KG1 (cell line): ENCODE measurements at places on chromosomes 12 and 14.

DNA sequence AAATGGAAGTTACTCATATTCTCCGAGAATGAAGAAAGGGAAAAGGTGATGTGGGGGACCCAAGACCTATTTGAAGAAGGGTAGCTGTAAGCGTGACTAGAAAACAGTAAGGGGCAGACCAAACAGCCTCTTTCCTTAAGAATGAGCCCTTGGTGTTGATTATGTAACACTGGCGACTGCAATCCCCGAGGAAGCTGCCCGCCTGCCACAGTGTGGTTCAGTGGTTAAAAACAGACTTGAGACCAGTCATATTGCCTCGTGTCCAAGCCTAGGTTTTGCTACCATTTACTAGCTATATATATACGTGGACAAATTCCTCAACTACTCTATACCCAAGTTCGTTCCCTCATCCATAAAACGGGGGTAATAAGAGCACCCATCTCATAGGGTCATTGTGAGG lies 49.1 kb downstream of the SSPN start:
- no peak for DNase-seq

DNA sequence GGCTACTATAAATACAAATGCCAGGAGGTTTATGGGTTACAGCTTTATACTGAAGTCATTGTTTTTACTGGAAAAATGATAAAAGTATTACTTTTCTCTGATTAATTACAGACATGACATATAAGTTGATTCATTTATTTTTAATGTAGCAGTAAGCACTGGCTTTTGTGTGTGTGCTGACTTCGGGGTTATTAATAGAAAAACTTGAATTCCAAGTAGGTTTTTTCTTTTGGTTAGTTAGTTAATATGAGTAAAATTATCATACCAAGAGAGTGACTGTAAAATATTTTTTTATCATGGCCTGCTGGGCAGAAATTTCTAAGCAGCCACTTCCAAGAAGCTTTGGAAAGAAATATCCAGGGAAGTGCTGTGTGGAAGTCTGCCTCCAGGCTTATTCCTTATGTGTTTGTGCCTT lies 56.4 kb downstream of the IFT81 start:
- no peak for DNase-seq

GRCh38 chr12:68352067-68352466 lies 19.9 kb upstream of the MDM1 start:
- no peak for DNase-seq

- DNase-seq = no peak
These were observed 17.5 kb upstream of the KRT80 start for GRCh38 chr12:52209321-52209720.

GRCh38 chr12:57613427-57614109 lies 2.3 kb downstream of the ARHGEF25 start:
- no peak for DNase-seq

GRCh38 chr12:27515671-27516070 lies 8.3 kb upstream of the PPFIBP1 start:
- DNase-seq = no peak

- DNase-seq = no peak
These were observed 4.5 kb downstream of the FMNL3 start for GRCh38 chr12:49702676-49703215.
